ENCODE measurements at places on chromosomes 13 and 19.

DNA sequence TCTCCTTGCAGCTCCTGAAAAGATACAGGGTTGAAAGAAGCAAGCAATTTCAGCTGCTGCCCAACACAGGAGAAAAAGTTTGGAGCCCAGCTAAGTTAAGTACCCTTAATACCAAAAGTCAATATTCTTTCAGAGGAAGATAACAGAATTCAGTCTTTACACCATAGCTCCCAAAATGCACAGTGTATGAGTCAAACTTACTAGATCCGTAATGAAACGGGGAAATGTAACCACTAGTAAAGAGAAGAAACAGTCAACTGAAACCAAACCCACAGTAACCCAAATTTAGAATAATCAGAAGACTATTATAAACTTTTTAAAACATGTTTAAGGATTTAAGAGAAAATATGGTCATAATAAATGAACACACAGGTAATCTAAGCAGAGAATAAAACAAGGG, 45.2 kb downstream of the SUCLA2 start:
- DNase-seq, result no peak

- DNase-seq, result no peak
These were observed 38.8 kb upstream of the GATAD2A start for GRCh38 chr19:19366434-19367396.

DNA sequence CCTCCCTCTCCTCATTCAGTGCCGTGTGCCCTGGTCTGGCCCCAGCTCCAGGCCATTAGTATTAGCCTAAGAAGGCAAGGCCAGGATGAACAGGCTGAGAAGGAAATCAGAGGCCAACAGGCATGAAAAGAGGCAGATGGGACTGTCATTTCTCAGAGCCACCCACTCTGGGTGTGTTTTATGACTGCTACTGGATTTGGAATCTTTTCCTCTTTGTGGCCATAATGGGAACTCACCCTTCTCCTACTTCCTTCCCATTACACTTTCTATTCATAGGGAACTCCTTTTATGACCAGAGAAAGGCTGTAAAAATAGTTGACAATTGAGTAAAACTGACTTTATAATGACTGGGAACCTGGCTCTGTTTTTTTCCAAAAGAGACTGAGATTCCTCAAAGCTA, 17.7 kb downstream of the CEACAM8 start:
- DNase-seq, result no peak

DNA sequence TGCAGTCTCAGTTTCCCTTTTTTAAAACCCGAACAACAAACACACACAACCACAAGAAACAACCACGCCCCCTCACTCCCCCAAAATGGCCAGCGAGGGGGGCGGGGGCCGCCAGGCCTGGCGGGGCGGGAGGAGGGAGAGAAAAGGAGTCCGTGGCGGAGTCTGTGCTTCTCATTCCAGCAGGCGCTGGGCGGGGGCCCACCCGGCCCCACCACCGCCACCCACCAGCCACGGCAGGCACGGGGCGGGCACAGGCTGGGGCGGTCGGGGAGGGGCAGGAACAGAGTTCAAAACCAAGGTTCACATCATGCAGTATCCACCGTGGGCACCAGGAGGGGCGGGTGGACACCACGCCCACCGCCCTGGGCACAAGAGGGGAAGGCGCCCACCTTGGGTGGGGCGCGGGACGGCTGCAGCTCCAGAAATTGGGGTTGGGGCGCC, 12.9 kb downstream of the DPF1 start:
- DNase-seq, result no peak

- no peak for DNase-seq
These were observed 27.7 kb downstream of the MCF2L start for GRCh38 chr13:112996671-112997091.

- no peak for DNase-seq
These were observed 417.2 kb downstream of the COG6 start for GRCh38 chr13:40072663-40073120.

- DNase-seq, result no peak
These were observed 186.6 kb downstream of the ZNF536 start for GRCh38 chr19:30558793-30559192.

DNA sequence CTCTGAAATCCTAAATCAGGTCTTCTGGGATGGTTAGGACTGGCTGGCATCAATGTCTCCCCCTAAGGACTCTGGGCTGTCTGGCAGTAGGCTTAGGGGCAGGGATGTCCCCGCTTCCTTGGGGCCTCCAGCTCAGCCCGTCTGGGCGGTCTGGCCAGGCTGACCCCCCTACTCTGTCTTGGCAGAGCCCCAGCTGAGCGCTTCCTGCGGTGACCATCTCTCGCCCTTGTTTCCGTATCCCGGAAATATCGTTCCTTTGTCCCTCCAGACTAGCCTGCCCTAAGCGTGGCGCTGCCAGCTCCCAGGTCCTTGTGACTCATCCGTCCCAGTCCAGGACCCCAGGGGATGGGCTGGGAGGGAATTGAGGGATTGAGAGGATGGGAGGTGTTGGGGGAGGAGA, 11.3 kb downstream of the GTPBP3 start:
- DNase-seq, result no peak
